ENCODE measurements at places on chromosomes 2 and 18.

GRCh38 chr2:180463608-180464007 lies 456.5 kb upstream of the CWC22 start:
- no peak for DNase-seq

GRCh38 chr2:174870787-174871186 lies 106.5 kb upstream of the CHRNA1 start:
- no peak for DNase-seq

GRCh38 chr2:190504912-190505311 lies 29.6 kb downstream of the NEMP2 start:
- DNase-seq = no peak

DNA sequence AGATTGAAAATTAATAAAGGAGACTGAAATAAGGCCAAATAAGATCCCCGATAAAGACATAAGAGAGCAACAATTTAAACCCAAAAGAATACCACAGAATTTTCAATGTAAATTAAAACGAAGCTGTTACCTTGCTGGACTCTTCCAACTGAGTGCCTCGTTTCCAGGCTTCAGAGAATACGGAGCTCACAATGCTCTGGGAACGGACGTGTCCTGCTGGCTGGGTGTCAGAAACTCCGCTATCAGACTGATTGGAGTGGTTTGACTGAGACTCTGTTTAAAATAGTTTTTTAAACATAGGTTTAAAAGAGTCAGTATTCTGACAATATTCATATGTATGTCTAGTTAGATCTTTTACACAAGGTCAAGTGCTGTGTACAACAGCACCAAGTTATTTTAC lies 90.4 kb downstream of the RAPH1 start:
- DNase-seq = no peak

- DNase-seq = no peak
Observed at GRCh38 chr18:25282282-25282681, 69.7 kb downstream of the ZNF521 start.

DNA sequence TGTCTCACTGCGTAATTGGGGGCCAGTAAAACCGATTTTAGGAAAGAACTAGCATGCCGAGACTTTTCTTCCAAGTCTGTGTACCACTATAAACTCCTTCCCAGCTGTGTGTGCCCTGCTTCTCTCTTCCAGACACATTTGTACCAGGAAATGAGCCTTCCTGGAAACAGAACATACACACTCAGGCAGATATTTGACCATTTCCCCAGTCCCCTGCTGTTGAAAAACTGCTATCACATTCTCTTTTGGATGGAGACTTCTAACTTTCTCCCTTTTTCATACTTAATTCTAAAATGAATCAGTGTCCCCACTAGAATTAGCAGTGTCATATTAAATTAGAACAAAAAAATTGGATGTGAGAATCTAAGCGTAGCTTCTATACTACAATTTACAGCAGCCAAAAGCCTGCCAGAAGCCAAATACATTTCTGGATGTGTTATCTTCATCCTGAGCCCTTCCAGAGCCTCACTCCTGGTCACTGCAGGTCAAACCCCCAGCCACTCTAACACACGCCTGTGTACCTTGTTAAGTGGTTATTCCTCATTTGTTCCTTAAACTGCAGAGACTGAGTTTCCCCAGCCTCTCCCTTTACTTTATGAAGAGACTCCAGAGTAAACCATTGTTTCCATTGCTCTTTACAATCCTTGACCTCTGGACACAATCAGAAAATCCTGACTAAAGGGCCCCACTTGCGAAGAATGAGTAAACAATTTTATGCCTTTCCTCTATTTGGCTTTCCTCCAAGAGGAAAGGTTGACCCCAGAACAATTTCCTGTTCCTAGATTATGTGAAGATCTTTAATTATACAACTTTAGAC lies 20.4 kb downstream of the DSG4 start:
- DNase-seq = no peak

DNA sequence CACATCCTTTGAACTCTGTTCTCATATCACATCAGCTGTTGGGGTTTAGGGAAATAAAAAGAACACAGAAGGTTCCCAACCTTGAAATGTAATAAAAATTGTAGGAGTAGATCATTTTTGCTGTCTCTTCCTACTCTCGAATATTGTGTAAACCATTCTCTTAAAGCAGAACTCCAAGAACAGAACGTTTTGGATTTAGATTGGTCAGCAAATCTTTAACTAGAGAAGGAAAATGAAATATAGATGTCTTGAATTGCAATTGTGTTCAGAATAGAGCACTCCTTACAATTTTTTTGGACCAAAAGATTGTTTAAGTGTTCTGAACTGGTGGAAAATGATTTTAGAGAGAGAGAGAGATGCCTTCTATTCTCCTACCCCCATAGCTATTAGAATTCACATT lies 23.9 kb upstream of the THSD7B start:
- DNase-seq = no peak

Data from fibroblast of skin of left biceps (primary cell).